Activated CD4-positive, CD25-positive, alpha-beta regulatory T cell (primary cell): ENCODE measurements at places on chromosomes 7 and 10.

DNA sequence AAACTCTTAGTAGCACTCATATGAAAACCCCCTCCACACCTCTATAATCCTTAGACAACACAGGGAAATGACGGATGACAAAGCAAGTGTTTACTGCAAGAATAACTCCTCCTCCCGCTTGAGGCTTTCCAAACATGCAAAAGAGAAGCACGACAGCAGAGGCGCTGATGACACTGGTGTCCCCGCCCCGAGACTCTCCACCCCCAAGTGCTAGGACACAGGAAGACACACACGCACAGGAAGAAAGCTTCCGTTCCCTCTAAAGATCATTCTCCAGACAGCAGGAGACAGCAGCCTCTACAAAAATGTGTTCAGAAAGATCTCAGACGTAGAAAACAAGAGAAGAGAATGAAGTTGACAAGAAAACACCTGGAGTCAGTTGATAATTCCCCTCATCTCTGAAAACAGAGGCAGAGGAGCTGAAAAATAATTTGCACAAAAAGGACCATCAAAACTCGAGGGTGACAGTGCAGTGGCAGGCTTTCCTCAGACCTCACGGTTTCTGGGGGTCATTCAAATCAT is 90.2 kb downstream of the DLG5 start:
- DNase-seq, result no peak

DNA sequence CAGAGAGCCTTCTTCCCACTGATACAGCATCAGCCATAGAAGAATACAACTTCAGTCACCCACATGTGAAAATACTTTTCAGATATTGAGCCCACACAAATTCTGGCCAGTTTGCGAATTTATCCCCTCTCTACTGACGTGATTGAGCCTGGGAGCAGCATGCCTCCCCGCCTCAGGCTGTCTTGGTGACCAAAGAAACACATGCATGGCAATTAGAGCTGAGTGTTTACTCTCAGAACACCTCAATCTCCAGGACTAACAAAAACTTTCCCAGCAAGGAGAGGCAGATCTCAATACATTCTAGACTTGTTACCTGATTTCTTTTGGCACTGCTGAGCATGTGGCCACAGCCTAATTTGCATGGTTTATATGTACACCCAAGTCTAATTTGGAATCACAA is 122.5 kb downstream of the TMEM26 start:
- DNase-seq, result no peak

- no peak for DNase-seq
Measured at GRCh38 chr10:4064489-4064888, 279.5 kb upstream of the KLF6 start.

DNA sequence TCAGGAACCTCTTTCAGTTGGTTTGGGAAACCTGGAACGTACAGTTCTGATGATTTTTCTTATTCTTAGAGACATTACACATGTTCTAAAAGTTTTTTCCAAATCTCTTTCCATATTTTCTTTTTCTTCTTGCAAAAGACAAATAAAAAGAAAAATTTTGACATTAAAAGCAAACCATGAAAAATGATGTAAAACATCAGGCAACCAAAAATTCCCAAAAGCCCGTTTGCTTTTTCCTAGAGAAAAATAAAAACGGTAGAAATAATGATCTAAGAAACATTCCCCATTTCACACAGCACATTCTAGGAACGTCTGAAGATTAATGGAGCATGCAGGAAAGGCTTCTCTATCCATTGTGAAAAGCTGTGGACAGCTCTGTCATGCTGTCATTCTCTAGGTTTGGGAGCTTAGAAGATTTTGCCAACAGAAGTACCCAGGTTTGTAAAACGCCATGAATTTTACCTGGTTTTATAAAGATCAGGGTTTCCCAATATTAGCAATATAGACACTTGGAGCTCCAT is 11.2 kb upstream of the PRTFDC1 start:
- no peak for DNase-seq

GRCh38 chr10:1882180-1882579 is 144.9 kb upstream of the ADARB2 start:
- DNase-seq, result no peak

GRCh38 chr7:130521258-130521951 is 29.5 kb downstream of the MEST start:
- DNase-seq, result no peak
